ENCODE measurements at places on chromosomes 2 and 18. TPM values are rescaled to one million over a fixed set of nuclear protein-coding genes. Genes with fewer than 3 reads are reported as not detected.

DNA sequence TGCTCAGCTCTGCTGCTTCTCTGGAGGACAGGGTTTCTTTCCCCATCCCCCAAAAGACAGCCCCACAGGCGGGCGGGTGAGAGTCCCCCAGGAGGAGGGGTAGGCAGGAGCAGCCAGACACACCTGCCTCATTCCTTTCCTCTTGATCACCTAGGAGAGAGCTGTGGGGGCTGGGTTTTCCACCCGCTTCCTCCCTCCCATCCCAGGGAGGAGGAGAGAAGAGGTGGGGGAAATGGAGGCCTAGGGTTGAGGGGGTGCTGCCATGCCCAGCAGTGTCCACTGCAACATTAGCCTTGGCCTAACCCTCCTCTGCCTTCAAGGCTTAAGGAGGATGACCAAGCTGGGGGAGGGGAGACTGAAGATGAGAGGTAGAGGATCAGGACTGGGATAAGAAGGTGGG lies 14.7 kb downstream of the WNT10A start:
- no peak overlapping the region for H3K27ac ChIP-seq
- H3K27me3 ChIP-seq, result peaks cover 44% of the 10 kb centered on the region
- H3K4me1 ChIP-seq, result peaks cover 57% of the 10 kb centered on the region

- peaks cover 6% of the 10 kb centered on the region for H3K27me3 ChIP-seq
- no peak for DNase-seq
- H3K36me3 ChIP-seq, result no peaks in the 10 kb centered on the region
These were observed 260.4 kb downstream of the SLC4A3 start for GRCh38 chr2:219887870-219888269.

- H3K36me3 ChIP-seq, result no peaks in the 10 kb centered on the region
- H3K4me3 ChIP-seq, result no peak overlapping the region
- H3K27ac ChIP-seq, result no peak overlapping the region
- DNase-seq, result no peak
These were observed 720.4 kb upstream of the GYPC start for GRCh38 chr2:125935559-125935958.

DNA sequence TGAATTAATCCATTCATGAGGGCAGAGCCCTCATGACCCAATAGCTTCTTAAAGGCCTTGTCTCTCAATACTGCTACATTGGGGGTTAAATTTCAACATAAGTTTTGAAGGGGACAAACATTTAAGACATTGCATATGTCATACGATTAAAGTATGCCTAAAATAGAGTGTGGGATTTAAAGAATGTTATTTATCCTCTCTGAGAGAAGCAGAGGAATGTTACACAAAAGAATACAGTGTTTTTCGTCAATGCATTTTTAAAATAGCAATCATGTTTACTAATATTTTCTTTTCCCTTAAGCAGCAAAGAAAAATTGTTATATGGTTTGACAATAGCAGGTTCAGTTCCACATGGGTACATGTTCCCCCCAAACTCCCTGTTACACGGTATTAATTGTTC lies 363.1 kb downstream of the NUP35 start:
- no peak overlapping the region for H3K4me3 ChIP-seq
- H3K36me3 ChIP-seq, result peaks cover 4% of the 10 kb centered on the region
- no peaks in the 10 kb centered on the region for H3K4me1 ChIP-seq

C2orf72 gene
- polyA plus RNA-seq, result not detected

Data from immature natural killer cell (primary cell).